Small intestine (tissue), 16 donors: ENCODE measurements at places on chromosomes 16 and 17. TPM values are rescaled to one million over a fixed set of nuclear protein-coding genes. Genes with fewer than 3 reads are reported as not detected.

The PPY gene
- not detected for polyA plus RNA-seq

The ARHGAP44 gene
- 5.9 TPM for polyA plus RNA-seq

The KRT23 gene
- not detected for polyA plus RNA-seq

The KLHL10 gene
- not detected for polyA plus RNA-seq

The TMEM92 gene
- 53.5 TPM for polyA plus RNA-seq

The CD300A gene
- polyA plus RNA-seq, result 5.4 TPM
